Fibroblast of pulmonary artery (primary cell): ENCODE measurements at places on chromosomes 6 and 20.

DNA sequence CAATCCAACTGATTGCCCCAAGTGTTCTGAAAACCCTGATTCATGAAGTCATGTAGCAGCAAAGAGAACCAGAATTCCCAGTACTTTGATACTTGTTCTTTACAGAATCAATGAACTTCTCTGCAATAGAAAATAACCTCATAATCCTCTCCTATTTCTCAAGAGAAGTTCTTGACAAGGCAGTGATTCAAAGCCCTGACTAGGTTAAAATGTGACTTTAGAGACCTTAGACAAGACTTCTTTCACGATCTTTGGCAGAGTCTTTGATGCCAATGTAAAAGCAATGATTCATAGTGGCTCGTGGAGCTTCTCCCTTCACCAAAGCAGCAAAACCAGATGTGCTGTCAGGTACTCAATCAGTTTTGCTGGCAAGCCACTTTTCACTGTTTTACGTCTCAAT, 95.2 kb downstream of the CDK19 start:
- no peak for DNase-seq

DNA sequence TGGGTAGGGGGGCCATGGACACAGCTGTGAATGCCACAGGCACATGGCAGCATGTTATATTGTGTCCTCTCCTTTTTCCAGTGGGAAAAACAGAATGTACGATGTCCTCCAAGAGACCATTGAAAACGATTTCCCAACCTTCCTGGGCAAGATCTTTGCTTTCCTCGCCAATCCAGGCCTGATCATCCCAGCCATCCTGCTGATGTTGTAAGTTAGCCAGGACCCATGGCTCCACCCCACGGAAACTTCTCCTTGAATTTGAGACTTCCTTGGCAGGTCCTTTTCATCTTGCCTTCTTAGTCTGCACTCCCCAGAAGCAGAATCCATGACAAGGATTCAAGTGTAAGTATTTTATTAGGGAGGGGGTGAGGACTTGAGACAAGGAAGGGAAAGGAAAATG, 28.2 kb upstream of the NOP56 start:
- DNase-seq = no peak

GRCh38 chr20:63027922-63028389, 21.2 kb upstream of the BHLHE23 start:
- DNase-seq = no peak

GRCh38 chr6:77415706-77416105, 47.6 kb downstream of the HTR1B start:
- DNase-seq = no peak

GRCh38 chr20:50303573-50304500, 113.2 kb downstream of the CEBPB start:
- peak; percentile 98 for DNase-seq

GRCh38 chr20:62043131-62043914, 22.4 kb downstream of the TAF4 start:
- DNase-seq = peak; percentile 62

DNA sequence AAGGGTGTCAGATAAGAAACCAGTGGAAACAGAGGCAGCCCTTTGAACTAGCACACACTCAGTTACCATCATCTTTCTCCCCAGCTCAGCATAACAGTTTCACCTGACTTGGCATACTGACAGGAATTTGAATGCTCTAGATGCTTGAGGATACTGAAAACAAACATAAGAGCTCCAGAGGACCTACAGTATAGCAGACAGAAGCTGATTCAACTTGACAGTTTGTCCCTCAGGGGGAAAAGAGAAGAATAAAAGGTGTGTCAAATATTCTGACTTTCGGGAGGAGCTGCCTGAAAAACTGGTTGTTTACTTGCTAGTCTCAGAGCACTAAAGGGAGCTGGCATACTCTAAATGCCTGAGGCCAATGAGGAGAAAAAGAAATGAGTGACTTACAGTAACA, 35.1 kb downstream of the EYS start:
- DNase-seq = no peak
